Stomach (tissue), 19 donors: ENCODE measurements at places on chromosomes 1 and 21.
A peak's percentile ranks its signal among the peaks of the same experiment; 100 is the strongest.

DNA sequence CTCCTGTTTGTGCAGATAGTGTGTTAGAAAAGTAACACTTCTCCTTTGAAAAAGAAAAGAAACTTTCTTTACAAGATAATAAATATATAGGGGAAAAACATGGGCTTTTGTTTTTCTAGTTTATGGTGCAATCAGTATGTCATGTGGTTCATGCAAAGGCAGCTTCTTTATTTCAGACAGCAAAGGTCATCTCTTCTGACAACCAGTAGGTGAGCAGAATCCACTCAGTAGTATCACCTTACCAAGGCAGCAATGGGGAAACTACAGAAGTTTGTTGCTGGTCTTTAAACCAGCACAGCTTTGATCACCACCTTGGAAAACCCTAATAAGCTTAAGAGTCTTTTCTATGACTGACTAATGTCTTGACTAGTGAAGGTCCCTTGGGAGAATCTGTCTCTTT is 13.0 kb upstream of the SAMSN1 start:
- DNase-seq, result no peak

DNA sequence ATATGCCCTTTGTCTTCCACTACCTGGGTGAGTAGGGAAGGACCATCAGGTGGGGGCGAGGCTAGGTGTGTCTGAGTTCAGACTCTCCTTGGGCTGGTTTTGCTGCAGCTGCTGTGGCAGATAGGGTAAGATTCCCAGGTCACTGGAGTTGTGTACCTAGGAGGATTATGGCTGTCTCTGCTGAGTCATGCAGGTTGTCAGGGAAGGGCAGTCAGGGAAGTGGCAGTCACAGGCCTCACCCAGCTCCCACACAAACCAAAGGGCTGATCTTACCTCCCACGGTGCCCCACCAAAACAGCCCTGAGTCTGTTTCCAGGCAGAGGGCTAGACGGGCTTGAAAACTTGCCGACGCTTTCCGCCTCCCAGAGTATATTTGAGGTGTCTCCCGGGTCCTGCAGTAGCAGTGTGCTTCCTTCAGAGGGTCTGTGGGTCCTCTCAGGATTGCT is 201.6 kb upstream of the PLXNA2 start:
- no peak for DNase-seq

GRCh38 chr1:51535006-51535592 is 16.0 kb upstream of the EPS15 start:
- DNase-seq, result peak; percentile 77

- DNase-seq, result no peak
Observed at GRCh38 chr1:52658795-52659194, 25.8 kb downstream of the SHISAL2A start.

DNA sequence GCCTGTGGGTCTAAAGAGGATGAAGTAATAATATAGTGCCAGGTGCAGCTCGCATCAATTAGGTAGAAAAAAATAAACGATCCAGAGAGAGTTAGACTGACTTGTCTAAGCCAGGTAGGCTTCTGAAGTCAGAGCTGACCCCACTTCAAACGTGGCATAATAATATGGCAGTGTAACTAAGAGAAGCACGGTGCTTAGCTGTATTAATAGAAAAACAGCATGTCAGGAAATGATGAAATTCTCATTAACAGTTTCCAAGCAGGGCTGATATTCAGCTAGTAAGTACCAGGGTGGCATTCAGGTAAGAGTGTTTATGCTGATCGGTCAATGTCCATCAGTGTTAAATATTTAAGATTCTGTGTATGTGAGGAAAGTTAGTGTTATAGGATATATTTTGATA is 145.8 kb upstream of the SAMSN1 start:
- no peak for DNase-seq

DNA sequence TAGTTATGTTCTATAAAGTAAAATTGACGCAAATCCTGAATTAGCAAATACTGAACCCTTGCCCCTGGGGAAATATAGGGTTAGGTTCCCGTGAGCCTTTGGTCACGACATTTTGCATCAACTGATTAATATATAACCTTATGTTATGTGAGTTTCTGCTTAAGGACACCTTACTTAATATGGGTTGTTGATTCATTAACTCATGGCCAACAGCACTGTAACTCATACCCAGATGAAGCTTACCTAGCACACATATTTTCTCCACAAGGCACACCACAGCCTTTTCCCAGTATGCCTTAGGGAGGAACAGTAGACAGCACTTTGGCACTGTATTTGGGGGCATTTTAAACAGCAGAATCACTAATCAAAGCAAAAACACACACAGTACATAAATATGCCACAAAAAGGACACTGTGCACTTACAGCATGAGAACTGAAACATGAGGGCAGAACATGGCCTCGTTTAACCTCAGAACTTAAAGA is 15.1 kb downstream of the INAVA start:
- no peak for DNase-seq

DNA sequence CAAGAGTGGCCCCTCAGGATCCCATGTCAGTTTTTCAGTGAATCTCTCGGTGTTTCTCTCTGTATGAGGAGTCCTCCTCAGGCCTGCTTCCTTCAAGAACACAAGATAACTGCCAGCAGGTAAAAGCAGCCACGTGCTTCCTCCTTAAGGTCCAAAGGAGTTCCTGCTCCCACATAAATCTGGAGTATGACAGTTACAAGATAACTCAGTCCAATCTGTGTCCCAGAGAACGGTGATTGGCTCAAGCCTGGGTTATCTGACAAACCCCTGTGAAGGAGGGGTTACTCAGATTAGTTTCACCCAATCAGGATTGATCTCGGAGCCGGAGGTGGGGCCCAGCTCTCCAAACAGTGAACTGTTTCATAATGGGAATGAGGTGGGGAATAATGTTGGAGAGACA is 5.8 kb upstream of the ANKRD13C start:
- DNase-seq, result peak; percentile 2

GRCh38 chr1:119448127-119448511 is 33.2 kb downstream of the HSD3B2 start:
- no peak for DNase-seq

DNA sequence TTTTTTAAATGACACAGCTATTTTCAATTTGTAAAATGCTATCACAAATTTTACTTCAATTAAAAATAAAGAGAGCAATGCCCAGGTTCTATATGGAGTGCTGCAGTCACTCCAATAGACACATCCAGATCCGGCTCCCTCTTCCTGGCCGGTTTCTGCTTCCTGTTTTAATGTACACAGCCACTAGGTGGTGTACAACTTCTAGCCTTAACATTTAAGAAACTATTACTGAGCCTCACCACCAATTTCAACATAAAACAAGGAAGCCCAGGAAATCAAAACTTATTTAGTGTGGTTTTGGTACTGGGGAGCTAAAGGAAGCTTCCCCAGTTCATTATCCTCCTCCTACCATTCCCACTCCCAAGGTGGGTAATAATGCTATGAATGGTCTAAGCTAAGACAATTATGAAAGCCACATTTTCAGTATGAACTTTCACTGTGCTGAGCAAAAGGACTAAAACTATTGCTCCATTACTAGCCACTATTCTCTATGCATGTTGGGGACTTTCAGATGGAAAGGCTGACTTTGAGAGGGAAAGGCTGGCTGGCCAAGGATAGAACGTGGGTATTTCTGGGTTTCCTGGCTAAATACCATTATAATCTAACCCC is 25.5 kb upstream of the MTMR11 start:
- DNase-seq, result peak; percentile 63
